ENCODE measurements at places on chromosomes 13 and 19. TPM values are rescaled to one million over a fixed set of nuclear protein-coding genes. Genes with fewer than 3 reads are reported as not detected.

The VWA8 gene
- 20.4 TPM for total RNA-seq

The ZNF554 gene
- 5.1 TPM for total RNA-seq

The TPTE2 gene
- not detected for total RNA-seq

The CGB3 gene
- not detected for total RNA-seq

- no peak overlapping the region for H3K4me3 ChIP-seq
- H3K27me3 ChIP-seq = no peaks in the 10 kb centered on the region
- H3K4me1 ChIP-seq = peaks cover 5% of the 10 kb centered on the region
- H3K27ac ChIP-seq = no peak overlapping the region
Observed at GRCh38 chr13:27600711-27601110, 19.6 kb downstream of the LNX2 start.

- H3K4me1 ChIP-seq = no peaks in the 10 kb centered on the region
- no peak overlapping the region for H3K4me3 ChIP-seq
- no peaks in the 10 kb centered on the region for H3K27me3 ChIP-seq
- no peaks in the 10 kb centered on the region for H3K36me3 ChIP-seq
Observed at GRCh38 chr13:28432816-28433560, 61.9 kb downstream of the FLT1 start.

- no peaks in the 10 kb centered on the region for H3K27me3 ChIP-seq
- no peak for DNase-seq
- H3K4me3 ChIP-seq = no peak overlapping the region
- no peak overlapping the region for H3K27ac ChIP-seq
- no peaks in the 10 kb centered on the region for H3K4me1 ChIP-seq
Observed at GRCh38 chr13:101925731-101926130, 473.3 kb downstream of the ITGBL1 start.

DNA sequence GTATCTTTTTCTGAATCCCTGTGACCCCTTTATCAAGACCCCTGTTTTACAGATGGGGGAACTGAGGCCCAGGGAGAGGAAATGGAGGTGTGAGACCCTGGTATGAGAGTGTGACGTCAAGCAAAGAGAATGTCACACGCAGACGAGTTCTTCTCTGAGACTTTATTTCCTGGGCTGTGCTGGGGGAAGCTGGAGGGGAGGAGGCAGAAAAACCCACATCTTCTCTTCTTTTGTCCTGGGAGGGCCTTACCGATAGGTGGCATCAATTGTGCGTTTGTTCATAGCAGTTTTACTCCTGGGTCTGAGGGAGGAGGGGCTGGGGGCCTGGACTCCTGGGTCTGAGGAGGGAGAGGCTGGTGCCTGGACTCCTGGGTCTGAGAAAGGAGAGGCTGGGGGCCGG lies 4.9 kb upstream of the KLK15 start:
- H3K27ac ChIP-seq = no peak overlapping the region
- H3K4me1 ChIP-seq = peaks cover 26% of the 10 kb centered on the region
- H3K4me3 ChIP-seq = no peak overlapping the region
- H3K27me3 ChIP-seq = no peaks in the 10 kb centered on the region
